ENCODE measurements at places on chromosomes 11 and 22.

DNA sequence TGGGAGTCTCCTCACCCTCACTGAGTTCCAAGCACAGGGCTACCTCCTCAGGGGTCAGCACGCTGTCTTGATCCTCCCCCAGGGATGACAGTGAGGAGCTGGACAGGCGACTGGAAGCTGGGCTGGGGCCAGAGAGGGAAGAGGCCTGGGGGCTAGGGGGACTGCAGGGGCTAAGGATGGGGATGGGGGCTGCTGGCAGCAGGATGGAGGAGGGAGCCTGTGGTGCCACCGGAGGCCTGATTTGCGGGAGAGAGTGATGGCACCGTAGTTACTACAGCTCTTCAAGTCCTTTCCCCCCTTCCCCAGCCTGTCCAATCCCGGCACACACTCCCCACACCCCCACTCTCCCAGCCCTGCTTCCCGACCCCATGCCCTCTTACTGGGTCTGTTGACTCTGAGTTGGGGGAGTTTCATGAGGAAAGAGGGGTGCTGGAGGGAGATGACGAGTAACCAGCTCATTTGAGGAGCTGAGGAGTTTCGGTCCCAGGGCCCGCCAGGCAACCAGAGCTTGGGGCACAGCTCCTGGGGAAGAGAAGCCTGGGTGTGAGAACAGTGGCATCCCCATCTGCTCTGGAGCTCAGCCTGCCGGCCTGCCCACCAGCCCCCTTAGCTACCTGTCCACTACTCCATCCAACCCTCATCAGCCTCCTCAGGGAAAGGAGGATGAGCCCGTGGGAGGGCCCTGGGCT lies 10.5 kb downstream of the ROBO4 start:
- H3K4me1 ChIP-seq, result no peaks in the 10 kb centered on the region
- H3K27me3 ChIP-seq, result no peaks in the 10 kb centered on the region
- H3K36me3 ChIP-seq, result peaks cover 63% of the 10 kb centered on the region
- DNase-seq, result no peak
- H3K27ac ChIP-seq, result no peak overlapping the region

- H3K4me3 ChIP-seq, result peak overlapping the region; percentile 13
- H3K4me1 ChIP-seq, result peaks cover 15% of the 10 kb centered on the region
- peak; percentile 76 for DNase-seq
Observed at GRCh38 chr11:107563702-107564101, 1.8 kb downstream of the ALKBH8 start.

- no peak overlapping the region for H3K4me3 ChIP-seq
- no peaks in the 10 kb centered on the region for H3K27me3 ChIP-seq
- H3K4me1 ChIP-seq, result peaks cover 64% of the 10 kb centered on the region
- no peaks in the 10 kb centered on the region for H3K36me3 ChIP-seq
- no peak overlapping the region for H3K27ac ChIP-seq
Observed at GRCh38 chr22:30261134-30261533, 5.5 kb downstream of the OSM start.

DNA sequence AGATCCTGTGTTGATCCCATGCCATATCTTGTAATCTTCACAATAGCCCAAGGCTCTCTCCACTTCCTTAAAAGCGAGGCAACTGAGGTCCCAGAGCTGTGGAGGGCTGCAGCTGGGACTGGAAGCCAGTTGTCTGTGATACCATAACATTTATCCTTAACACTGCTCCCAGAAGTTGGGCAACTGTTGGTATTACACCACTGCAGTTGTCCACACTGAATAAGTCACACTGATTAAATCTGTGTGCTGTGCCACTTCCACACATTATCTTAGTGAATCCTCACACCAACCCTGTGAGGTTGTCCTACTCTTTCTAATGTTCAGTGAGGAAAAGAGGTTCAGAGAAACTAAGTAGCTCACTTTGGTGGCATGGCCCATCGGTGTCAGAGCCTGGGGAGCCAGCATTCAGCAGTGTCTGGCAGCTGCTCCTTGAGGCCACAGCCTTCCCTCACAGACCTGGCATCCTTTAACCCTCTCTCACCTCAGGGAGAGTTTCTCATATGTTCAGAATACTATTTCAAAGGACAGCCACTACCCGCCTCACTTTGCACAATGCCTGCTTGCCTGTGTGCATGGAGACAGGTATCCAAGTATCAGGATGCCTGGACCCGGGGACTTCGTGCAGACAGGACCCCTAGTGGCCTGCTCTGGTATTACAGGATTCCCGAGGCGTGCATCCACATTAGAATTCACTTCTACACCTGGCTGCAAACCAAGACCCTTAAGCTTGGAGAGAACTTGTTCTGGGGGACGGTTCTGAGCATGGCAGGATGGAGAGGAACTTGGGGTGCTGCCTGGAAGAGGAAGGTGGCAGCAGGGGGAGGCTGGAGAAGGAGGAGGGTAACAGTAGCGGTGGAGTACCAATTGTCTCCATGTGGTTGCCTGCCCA lies 221.9 kb upstream of the TBCEL start:
- no peaks in the 10 kb centered on the region for H3K4me1 ChIP-seq
- no peak overlapping the region for H3K4me3 ChIP-seq
- peaks cover 6% of the 10 kb centered on the region for H3K27me3 ChIP-seq
- DNase-seq, result peak; percentile 67
- no peaks in the 10 kb centered on the region for H3K36me3 ChIP-seq

DNA sequence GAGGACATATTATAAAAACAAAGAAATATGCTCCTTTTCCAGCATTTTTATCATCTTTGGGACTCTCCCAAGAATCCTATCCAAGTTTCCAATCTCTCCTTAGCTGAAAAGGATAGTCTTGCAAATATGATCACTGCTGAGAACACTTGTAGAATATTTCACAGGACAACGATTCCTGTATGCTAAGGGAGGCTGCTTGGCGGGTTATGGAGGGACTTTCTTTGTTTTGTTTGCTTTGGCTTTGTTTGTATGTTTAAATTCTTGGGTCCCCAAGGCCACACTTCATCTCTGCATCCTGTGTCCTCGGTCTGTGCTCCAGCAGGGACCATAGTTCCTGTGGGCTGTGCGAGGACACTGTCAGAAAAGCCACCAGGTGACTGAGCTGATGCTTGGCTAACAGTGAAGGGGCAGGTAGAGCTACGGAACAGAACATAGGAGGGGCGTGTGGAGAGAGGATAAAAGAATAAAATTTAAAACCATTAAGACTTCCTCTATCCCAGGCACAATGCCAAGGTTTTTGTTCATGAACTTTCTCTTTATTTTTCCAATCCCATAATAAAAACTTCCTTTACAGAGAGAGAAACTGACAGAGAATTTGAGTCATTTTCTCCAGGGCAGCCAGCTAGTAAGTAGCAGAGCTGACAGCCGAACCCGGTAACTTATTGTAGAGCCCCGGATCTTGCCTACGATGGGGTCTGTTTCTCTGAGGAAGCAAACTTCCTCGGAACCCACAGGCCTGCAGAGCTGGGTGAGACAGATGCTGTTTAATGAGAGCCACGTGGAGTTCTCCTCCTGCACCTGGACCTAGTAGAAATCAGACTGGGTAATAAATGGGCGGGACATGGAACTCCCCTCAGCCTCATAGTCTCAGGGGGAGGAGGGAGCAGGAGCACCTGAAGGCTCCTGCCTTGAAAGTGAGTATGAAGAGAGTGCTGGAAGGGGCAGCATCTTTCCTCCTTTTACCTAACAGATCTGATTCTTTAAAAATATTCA lies at the start of gene IZUMO1R:
IZUMO1R (plus strand) TSS at position 615 of the 993 bp plus-strand sequence. CDS start 1,057 bp downstream, outside the sequence.
- peaks cover 9% of the 10 kb centered on the region for H3K27me3 ChIP-seq
- no peaks in the 10 kb centered on the region for H3K36me3 ChIP-seq

DNA sequence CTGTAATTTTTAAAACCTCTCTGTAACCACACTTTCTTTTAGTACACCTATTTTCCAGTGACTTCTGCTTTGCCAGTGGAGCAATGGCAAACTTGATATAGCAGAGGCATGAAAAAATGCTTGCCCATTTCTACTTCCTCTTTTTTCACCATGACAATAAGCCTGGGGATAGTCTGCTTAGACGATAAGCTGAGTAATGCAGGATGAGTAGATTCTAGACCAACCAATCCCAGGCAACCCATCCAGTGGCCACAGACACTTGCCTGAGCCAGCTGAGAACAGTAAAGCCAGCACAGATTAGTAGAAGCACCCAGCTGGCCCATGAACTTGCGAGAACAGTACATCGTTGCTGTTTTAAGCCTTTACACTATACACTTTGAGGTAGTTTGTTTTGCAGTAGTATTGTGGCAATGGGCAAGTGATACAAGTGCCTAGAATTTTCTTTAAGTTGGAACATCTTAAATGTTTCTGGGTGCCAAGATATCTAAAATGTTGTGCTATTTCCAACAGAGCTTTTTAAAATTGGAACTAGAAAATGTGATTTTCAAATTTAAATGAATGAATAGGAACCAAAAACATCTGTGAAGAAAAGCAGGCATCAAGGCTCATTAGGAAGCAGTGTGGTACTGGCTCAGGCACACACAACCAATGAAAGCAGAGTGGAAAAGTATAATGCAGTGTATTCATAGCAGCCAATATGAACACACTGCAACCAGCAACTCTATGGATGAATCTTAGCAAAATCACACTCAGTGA lies 37.7 kb downstream of the DDI1 start:
- H3K4me3 ChIP-seq, result no peak overlapping the region
- no peak overlapping the region for H3K27ac ChIP-seq
- H3K27me3 ChIP-seq, result no peaks in the 10 kb centered on the region
- peak; percentile 95 for DNase-seq
- H3K36me3 ChIP-seq, result no peaks in the 10 kb centered on the region

DNA sequence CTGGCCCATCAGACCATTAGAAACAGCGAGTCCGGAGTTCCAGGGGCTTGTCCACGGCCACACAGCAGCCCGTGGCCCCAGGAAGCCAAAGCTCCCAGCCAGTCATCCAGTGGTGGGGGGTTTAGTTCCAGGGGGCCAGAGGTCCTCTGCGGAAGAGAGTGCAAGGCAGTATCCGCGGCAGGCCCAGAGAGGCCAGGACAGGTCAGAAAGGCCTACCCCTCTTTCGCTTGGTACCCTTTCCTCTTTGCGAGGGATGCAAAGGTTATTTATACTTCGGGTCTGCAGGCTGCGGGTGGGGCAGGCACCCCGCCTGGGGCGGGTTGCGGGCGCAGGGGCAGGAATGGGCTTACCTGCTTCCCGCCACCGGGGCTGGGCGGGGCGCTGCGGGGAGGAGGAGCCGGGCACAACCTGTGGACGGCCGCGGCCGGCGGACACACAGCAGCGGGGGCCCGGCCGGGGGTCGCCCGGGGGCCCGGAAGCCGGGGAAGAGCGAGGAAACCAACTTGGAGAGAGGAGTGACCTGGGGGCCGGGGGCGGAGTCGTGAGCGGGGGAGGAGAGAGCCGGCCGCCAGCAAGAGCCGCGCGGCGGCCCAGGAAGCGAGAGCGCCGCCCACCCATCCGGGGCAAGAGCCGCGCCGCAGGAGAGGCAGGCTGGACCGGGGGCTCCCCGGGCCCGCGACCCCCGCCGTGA lies at the start of gene SH3BP1:
SH3BP1 (plus strand) TSS at position 600 of the 691 bp plus-strand sequence. CDS start 119 bp downstream, outside the sequence.
- H3K36me3 ChIP-seq, result peaks cover 5% of the 10 kb centered on the region
- peak; percentile 25 for DNase-seq
- H3K27me3 ChIP-seq, result no peaks in the 10 kb centered on the region
- H3K4me1 ChIP-seq, result peaks cover 71% of the 10 kb centered on the region
- H3K4me3 ChIP-seq, result peak within 1 kb of the TSS; percentile 80

DNA sequence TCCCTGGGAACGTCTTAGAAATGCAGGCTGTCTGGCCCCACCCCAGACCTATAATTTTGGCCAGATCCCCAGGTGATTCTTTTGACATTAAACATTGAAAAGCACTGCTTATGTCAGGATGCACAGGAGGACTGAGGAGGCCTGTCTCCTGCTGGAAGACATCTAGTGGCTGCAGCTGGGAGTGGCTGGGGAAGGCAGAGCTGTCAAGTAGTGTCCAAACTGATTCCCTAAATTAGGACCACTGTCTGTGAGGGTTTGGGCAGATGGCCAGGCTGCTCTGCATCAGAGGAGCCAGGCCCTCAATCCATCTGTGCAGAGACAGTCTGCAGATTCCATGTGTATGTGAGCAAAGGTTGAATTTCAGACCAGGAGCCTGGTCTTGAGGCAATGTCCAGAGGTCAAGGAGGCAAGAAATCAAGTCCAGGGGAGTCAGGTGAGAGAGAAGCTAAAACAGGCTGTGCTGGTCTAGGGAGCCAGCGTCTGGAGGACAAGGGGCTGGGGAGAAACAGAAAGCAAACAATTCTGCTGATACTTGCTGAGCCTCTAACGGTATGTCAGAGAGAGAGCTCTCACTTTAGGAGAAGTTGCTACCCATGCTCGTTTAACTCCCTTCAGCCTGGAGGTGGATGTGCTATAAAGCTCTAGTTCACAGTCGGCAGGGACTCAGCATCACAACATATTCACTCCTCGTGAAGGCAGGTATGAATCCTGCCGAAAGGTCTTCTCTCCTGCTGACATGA lies 15.3 kb upstream of the SYTL2 start:
- H3K4me1 ChIP-seq, result peaks cover 12% of the 10 kb centered on the region
- no peaks in the 10 kb centered on the region for H3K27me3 ChIP-seq
- no peaks in the 10 kb centered on the region for H3K36me3 ChIP-seq
- H3K4me3 ChIP-seq, result no peak overlapping the region
- no peak overlapping the region for H3K27ac ChIP-seq

DNA sequence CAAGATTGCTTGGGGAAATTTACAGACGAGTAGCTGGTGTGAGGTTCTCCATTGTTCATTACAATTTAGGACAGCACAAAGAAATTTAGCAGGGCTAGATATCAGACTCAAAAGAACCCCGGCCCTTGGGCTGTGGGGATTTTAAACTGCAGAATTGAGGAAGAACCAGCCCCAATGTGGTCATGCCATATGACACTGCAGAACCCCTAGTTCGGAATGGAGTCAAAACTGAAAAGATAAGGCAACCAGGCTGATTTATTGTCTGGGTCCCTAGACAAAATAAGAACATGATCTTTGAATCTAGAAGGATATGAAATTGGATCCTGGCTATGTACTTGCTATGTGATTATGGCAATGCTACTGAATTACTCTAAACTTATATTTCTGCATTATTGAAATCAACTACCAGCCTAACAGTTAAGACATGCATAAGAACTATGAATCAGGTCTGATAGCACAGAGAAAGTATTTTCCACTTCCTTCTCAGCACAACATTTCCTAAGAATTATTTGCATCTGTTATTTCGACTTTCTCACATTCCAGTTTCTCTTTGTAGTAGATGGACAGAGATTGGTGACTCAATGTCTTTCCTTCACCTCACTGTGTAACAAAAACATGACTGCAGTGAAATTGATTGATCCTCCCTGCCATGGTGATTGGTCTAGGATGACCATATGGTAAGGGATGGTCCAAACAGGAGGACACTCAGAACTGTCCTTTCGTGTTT lies 13.2 kb downstream of the MMP3 start:
- H3K27ac ChIP-seq, result no peak overlapping the region
- no peaks in the 10 kb centered on the region for H3K4me1 ChIP-seq
- no peak overlapping the region for H3K4me3 ChIP-seq
- peaks cover 6% of the 10 kb centered on the region for H3K27me3 ChIP-seq

GRCh38 chr22:39139933-39140332 lies 12.5 kb downstream of the CBX7 start:
- DNase-seq, result no peak
- H3K27me3 ChIP-seq, result no peaks in the 10 kb centered on the region
- no peaks in the 10 kb centered on the region for H3K4me1 ChIP-seq
- no peak overlapping the region for H3K4me3 ChIP-seq
- H3K36me3 ChIP-seq, result no peaks in the 10 kb centered on the region

DNA sequence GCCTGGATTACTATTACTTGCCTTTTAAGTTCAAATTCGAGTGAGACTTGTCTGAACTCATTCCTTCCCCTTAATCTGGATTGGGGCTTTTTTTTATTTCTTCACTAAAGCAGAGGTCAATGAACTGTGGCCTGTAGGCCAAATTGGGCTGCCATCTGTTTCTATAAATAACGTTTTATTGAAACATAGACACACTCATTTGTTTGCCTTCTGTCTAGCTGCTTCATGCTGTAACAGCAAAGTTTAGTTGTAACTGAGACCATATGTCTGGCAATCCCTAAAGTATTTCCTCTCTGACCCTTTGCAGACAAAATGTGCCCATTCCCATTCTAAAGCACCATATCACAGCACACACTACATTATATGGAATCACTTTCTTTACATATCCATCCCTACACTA lies 207.9 kb upstream of the ISX start:
- no peaks in the 10 kb centered on the region for H3K4me1 ChIP-seq
- H3K4me3 ChIP-seq, result no peak overlapping the region
- DNase-seq, result no peak
- H3K27ac ChIP-seq, result no peak overlapping the region
- no peaks in the 10 kb centered on the region for H3K27me3 ChIP-seq

All from common myeloid progenitor, CD34-positive (primary cell).